Suppressor macrophage treated with lipopolysaccharide for 1 hour (primary cell): ENCODE measurements at places on chromosomes 5 and 9.

DNA sequence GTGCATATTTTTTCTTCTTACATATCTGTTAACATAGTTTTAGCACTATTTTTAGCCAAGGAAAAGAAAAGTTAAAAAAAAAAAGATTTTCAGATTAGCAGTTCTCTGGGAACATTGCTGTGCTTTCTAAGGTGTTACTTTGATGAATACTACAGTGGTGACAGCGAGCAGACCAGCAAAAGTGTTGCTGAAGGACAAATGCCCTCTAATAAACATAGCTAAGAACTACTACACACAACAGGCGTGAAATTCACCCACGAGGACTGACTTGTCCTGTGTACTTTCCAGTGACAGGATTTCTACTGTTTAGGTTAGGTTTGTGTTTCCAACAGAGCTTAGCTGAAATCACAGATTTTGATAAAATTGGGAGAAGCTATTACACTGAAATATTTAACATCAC lies 153.8 kb downstream of the HCN1 start:
- no peak for DNase-seq

DNA sequence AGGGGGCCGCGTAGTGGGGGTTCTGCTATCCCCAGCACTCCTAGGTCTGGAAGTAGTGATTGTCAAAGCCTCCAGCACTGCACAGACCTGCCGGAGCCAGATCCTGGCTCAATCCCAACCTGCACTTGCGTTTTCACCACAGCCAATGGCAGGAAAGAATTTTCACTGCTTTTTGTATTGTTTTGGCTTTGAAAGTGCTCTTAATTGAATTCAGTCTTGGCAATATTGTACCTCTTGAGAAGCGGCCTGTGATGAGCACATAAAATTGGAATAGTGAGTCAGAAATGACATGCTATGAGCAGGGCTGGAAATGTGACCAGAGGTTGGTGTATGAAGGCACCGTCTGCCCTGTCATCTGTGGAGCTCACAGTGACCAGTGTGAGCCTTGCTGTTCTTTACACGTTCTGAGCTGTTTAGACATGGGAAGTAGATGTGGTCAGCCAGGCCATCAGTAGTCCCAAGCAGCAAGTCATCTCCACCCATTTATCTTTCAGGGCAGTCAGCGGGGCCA lies 41.5 kb downstream of the SECISBP2 start:
- DNase-seq = no peak

DNA sequence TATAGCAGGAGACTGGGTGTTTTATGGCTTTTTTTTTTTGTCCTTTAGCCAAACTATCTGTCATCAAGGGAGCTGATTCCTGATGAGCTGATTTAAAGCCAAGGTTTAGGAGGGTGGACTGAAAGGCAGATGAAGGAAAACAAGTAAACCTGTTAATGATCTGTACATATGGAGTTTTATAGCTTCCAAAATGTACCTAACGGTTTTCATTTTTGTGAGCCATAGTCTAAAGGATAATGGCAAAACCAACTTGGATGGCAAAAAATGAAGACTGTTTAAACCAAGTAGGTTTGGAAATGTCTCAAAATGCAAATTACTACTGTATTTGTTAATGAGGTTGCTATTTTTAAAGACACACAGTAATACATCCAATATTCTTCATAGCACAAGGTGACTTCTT lies 281.5 kb downstream of the YTHDC2 start:
- DNase-seq = no peak

GRCh38 chr9:86353655-86354010 lies 577 bp downstream of the TUT7 start:
- no peak for DNase-seq
